ENCODE measurements at places on chromosomes 11 and 22.

GRCh38 chr22:36569999-36570398, 41.0 kb upstream of the EIF3D start:
- no peak for DNase-seq

GRCh38 chr22:46452195-46453005, 85.0 kb downstream of the CELSR1 start:
- DNase-seq = no peak

DNA sequence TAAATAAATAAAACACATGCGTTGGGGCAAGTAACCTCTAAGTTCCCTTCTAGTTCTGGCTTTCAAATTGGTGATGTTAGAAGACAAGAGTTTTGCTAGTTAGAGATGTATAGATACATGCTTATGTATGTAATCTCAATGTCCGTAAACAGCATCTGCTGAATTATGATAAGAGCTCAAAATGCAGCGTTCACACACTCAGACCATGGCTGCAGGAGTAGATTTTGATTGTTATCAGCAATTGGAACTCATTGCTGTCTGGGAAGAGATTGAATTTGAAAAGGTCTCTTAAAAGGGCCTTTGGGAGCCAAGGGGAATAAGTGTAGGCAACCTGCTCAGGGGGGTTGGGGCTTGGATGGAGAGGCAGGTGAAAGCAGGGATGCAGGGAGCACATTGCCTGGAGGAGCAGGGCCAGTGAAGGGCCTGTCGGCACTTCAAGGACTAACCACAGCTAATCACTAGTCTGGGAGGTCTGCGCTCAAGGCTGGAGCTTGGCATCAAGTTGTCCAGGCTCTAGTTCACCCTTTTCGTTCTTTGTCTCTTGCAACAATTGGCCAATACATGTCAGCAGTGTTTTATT, 2.7 kb upstream of the RAG1 start:
- no peak for DNase-seq

- peak; percentile 88 for DNase-seq
Observed at GRCh38 chr11:12376259-12377081, 901 bp upstream of the PARVA start.

DNA sequence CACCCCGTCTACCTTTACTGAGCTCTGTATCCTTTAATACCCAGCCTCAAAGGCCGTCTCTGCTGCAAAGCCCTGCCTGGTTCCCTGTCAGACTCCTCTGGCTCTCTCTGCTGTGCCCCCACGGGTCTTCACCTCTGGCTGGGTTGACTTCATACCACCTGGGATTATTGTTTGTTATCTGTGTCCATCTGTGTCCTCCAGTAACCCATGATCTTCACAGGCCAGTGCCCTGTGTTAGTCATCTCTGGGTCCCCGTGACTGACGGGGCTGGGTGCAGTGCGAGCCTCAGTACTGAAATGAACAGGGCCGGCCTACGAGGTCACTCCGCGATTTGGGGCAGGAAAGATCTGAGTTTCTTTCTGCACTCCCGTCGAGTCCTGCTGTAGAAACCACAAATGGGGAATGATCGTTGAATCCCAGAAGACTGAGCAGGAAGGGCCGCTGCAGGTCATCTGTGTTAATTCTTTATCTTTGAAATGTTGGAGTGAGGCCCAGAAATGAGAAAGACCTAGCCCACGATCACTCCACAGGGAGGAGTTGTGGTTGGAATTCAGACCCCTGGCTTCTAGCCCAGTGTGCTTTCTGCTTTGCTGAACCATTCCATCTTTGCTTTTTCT, 12.3 kb upstream of the TUB start:
- peak; percentile 60 for DNase-seq

- DNase-seq = no peak
Observed at GRCh38 chr11:33263549-33263948, 6.4 kb downstream of the HIPK3 start.

GRCh38 chr22:19019029-19019678, 83.1 kb upstream of the PRODH start:
- peak; percentile 80 for DNase-seq

Data from lower leg skin (tissue), 4 donors.